Stimulated activated CD4-positive, alpha-beta T cell treated with anti-CD3 and anti-CD28 coated beads, Interleukin-15, amount 100 ng/mL, for 24 hours (primary cell): ENCODE measurements at places on chromosomes 2 and 18.

DNA sequence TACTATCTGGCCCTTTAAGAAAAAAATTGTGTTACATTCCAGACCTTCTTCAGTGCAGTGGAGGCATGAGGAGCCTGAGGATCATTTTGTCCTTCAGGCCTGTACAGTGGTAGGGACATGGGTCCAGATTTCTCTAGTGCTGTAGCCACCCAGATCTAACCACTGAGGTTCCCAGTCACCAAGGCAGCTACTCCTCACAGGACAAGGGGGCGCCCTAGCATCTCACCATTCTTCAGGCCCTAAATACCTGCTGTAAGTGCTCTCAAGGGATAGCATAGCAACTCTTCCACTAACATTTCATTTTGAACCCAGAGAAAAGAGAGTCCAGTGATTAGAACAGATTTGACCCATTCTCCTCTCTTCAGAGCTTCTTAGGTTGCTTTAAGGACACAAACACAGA, 1533.0 kb downstream of the LRP1B start:
- DNase-seq: no peak

DNA sequence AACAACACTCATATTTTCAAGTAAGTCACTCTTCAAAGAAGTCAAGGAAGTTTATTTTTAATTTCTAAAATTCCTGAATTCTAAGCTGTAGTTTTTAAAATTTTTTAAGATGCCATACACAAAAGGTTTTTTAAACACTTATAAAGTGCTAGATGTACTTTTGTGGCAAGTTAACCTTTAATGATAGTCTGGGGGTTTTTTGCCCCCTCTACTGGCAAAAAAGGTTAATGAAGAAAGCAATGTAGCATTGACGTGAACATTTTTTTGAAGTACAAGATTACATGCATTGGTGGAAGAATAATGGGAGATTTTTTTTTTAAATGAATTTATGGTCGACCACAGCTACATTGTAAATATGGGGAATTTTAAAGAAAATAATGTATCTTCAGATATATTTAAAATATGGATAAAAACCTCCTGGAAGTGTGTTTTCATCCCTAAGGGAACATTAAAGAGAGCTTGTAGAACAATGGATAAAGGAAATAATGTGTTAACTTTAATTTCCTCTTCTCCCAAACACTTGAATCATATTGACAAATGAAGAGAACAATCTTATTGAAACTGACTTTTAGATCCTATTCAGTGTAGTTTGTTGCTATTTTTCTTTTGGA, 12.6 kb downstream of the ITPRID2 start:
- DNase-seq: no peak

GRCh38 chr2:61948661-61949457, 43.4 kb downstream of the COMMD1 start:
- no peak for DNase-seq

DNA sequence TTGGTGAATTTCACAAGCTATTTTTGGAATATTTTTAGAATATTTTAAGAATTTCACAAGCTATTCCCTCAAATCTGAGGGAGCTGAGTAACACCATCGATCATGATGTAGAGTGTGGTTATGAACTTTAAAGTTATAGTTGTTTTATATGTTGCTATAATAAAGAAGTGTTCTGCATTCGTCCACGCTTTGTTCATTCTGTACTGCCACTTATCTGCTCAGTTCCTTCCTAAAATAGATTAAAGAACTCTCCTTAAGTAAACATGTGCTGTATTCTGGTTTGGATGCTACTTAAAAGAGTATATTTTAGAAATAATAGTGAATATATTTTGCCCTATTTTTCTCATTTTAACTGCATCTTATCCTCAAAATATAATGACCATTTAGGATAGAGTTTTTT, 15.9 kb downstream of the TYMS start:
- DNase-seq: no peak

DNA sequence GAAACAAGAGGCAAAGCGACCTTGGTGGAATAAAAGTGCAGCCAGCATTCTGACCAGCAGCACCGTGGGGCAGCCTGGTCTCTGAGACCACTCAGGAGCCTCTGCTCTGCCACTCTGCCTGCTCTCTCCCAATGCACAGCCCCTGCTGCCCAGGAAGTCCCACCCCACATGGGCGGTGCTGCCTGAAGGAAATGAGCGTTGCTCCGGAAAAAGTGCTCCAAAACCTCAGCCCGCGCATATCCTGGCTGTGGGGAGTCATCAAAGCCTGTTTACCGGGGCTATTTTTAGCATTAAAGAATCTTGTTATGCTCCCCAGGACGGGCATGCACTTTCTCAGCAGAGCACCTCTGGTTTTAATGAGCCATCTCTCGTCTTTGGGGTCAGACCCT, 54.5 kb downstream of the EPAS1 start:
- peak; percentile 87 for DNase-seq

- DNase-seq: peak; percentile 21
These were observed at the start of gene GALR1 for GRCh38 chr18:77249569-77250500. Gene GALR1, plus strand, starts transcription at chr18:77249848. Its CDS starts 701 bp downstream, at chr18:77250549.

DNA sequence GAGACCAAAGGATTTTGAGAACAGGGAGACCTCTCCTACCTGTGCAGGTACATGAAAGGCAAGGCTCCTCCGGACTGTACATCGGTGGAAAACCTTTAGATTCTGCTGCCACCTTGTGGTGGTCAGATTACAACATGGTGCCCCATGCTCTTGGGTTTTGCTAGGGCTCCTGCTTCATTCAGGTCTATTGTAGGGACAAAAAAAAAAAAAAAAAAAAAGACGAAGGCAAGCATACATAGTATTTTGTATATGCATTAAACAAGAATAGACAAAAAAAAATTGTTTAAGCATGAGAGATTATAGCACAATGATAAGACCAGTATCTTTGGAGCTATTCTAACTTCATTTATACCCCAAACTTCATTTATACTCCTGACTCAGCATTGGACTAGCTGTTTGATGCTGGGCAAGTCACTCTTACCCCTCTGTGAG, 27.4 kb upstream of the SPR start:
- DNase-seq: peak; percentile 65

DNA sequence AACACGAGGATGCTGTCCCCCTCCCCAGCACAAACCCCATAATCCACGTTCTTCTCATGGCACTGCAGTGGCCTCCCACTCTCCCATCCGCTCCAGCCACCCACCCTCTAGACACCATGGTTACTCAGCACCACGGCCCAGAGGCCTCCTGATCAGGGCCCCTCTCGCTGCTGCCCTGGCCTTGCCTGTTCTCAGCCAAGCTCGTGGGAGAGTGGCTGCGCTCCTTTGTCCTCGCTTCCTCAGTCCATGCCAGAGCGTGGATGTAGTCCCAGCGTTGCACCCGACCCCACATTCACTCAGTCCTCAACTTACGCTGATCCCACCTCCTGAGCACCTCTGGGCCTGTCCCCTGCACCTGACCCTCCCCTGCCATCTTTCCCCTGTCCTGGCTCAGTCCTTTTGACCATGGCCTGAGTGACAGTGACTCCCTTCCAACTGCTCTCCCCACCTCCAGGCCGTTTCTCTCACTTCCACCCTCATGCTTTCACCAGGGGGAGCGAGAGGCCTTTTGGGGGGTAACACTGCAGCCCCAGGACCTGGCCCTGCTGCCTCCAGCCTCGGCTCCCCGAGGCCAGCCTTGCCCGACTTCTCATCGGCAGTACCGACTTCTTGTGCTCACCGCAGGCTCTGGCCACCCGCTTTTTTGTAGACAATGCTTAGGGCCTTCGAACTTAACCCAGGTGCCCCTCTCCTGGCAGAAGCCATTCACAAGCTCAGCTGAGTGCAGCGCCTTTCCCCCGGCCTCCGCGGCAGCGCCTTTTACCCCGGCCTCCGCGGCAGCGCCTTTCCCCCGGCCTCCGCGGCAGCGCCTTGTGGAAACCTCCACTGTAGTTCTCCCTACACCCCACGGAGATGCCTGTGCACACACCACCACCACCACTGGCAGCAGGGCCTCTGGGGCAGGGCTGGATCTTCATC, 131.4 kb downstream of the CLIP4 start:
- DNase-seq: no peak

GRCh38 chr2:23746141-23746863, 180.6 kb downstream of the ATAD2B start:
- no peak for DNase-seq

GRCh38 chr18:63319383-63320122, at the start of gene BCL2:
Gene BCL2, minus strand, starts transcription at chr18:63319769.
- DNase-seq: peak; percentile 64

DNA sequence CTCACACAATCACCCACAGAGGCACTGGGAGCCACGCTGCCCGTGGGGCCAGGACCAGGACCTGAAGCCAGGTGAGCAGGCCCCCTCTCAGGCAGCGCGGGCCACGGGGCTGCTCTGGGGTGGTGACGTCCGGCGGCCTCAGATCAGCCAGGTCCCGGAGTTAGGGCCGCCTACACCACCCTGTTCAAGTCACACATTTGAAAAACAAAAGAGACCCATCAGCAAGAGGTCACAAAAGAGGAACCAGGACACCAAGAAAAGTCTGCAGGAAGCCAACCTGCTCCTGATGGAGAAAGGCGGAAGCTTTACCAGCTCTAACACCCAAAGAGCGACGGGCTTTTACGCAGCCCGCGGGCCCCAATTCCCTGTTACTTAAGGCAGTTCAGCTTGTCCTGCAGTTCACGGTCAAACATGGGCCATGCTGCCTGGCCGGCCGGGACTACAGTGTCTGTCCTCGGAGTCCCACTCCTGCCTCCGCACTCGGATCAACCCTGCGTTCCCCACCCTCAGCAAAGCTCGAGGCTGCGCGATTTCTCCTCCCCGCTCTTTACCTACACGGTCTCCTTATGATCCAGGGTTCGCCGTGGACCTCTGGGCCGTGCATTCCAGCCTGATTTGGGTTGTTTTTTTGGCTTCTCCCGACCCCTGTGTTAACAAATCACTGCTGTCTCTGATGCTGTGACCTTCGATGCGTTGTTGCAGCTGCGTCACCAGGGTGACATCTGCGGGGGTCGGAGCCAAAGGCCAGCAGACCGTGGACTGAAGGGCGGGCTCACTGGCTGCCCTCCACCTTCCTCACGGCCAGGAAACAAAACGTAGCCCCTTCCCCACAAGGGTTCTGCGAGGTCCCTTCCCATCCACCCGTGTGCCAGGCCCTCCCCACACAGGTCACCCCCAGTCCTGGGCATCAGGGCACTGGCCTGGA, 31.0 kb downstream of the SNORC start:
- no peak for DNase-seq

- no peak for DNase-seq
These were observed 10.5 kb downstream of the SCTR start for GRCh38 chr2:119513832-119514231.

- DNase-seq: no peak
These were observed 132.0 kb upstream of the HDAC4 start for GRCh38 chr2:239532859-239533258.

DNA sequence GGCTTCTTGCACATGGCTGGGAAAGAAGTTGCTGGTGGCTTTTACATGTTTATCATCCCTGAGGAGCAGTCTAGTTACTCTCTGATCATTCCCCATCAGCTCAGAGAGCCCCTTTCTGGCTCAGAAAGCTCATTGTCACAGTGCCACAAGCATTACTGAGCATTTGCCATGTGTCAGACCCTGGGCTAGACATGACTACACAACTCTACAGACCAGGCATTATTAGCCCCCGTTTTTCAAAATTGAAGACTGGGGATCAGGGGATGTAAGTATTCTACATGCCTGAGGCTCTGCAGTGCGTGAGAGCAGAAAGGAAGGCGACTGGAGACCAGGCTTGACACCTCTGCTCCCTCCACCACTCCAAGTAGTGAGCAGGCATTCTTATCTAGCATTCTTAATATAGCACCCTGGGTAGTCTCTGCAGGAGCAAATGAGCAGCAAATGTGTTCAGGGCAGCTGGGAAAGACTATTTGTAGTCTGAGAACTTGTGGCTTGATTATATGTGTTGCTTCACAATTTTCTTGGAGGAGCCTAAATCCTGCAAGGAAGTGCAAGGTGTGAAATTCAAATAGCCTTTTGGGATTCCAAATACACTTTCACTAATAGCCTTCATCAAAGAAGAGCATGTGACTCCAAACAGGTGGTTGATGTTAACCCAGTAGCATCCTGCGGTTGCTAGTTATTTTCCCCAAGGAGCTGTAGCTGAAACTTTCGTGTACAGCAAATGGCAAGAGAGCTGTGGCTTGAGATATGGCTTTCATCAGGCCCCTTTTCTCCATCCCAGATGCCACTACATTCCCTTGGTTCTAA, 143.2 kb downstream of the DDX1 start:
- DNase-seq: no peak

GRCh38 chr18:31931163-31931885, 11.6 kb downstream of the TRAPPC8 start:
- no peak for DNase-seq

DNA sequence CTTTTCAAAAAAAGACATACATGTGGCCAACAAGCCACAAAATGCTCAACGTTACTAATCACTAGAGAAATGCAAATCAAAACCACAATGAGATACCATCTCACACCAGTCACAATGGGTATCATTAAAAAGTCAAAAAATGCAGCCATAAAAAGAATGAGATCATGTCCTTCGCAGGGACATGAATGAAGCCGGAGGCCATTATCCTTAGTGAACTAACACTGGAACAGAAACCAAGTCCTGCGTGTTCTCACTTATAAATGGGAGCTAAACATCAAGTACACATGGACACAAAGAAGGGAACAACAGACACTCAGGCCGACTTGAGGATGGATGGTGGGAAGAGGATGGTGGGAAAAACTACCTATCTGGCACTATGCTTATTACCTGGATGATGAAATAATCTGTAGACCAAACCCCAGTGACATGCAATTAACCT, 17.8 kb upstream of the ATL2 start:
- DNase-seq: no peak

- DNase-seq: peak; percentile 69
These were observed 105.9 kb downstream of the LBH start for GRCh38 chr2:30336978-30337841.

DNA sequence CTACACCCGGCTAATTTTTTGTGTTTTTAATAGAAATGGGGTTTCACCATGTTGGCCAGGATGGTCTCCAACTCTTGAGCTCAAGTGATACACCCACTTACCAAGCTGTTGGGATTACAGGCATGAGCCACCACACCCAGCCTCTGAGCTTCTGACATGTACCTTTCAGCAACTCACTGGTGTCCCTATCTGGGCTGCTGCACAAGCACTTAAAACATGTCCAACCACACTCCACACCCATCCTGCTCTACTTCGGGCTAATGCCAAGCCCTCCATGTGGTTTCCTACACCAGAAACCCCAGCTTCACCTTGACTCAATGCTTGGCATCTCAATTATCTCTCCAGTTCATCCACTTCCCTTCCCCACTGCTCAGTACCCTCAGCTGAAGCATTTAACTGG, 22.4 kb upstream of the ARMC9 start:
- no peak for DNase-seq

DNA sequence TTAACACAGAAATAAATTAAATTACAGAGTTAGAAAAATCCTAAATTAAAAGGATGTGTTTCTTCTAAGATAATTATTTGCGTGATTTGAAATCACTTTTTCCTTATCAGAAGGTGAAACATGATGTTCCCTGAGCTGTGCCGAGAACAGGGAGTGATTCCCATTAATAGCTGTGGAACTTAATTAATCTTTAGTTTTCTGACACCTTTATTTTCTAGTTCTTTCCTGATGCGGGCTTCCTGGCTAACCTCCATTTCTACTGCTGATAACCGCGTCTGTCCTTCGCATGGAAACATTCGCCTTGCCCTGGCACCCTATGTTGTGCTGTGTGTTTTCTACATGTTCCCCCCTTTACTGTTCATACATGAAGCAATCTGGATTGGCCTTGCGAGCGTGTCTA, 172.9 kb downstream of the FAM210A start:
- DNase-seq: no peak
